Breast epithelium (tissue), 4 donors: ENCODE measurements at places on chromosomes 4 and X. TPM values are rescaled to one million over a fixed set of nuclear protein-coding genes. Genes with fewer than 3 reads are reported as not detected.

DNA sequence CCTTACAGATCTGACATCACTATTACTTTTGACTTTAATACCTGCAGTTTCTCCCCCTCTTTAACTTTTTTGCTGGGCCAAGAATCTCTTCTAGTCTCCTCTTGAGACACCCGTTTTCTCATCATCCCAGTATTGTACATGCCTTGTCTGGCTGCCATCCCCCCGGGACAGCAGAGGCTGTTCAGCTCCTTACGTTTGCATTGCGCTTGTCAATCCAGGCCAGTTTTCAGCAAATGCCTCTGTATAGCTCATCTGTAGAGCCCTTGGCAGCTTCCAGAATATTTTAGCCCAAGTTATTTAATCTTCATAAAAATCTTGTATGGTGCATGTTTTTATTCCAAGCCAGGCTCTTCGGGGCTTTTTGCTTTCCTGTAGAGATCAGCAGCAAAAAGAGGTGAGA, 22.3 kb upstream of the HOPX start:
- no peaks in the 10 kb centered on the region for H3K4me1 ChIP-seq
- no peaks in the 10 kb centered on the region for H3K27me3 ChIP-seq
- no peak for DNase-seq
- H3K4me3 ChIP-seq = no peak overlapping the region
- no peak overlapping the region for H3K27ac ChIP-seq
- H3K36me3 ChIP-seq = no peaks in the 10 kb centered on the region

GRCh38 chr4:174190832-174191500, 92.5 kb downstream of the FBXO8 start:
- peaks cover 3% of the 10 kb centered on the region for H3K27me3 ChIP-seq
- H3K36me3 ChIP-seq = no peaks in the 10 kb centered on the region
- H3K4me3 ChIP-seq = no peak overlapping the region
- no peaks in the 10 kb centered on the region for H3K4me1 ChIP-seq

- no peaks in the 10 kb centered on the region for H3K36me3 ChIP-seq
- no peaks in the 10 kb centered on the region for H3K4me1 ChIP-seq
- no peak overlapping the region for H3K4me3 ChIP-seq
- no peaks in the 10 kb centered on the region for H3K27me3 ChIP-seq
- no peak overlapping the region for H3K27ac ChIP-seq
Observed at GRCh38 chr4:96390404-96390803, 550.5 kb downstream of the PDHA2 start.

DNA sequence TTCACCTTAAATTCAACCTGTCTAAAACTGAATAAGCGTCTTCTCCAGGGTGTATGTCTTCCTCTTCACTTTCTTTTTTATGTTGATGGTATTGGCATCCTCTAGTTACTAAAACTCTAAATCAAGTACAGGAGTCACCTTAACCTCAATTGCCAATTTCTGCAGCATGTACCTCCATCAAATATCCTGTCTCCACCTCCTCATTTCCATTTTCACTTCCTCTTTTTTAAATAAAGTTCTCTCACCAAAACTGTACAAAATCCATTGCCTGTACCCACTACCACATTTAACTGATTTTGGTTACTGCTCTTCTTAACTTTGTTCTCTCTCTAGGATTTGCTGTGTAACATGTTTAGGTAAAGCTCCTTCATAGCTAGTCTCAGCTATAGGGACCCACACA, 9.2 kb upstream of the NPFFR2 start:
- no peaks in the 10 kb centered on the region for H3K27me3 ChIP-seq
- DNase-seq = no peak
- H3K4me3 ChIP-seq = no peak overlapping the region
- no peaks in the 10 kb centered on the region for H3K4me1 ChIP-seq

DNA sequence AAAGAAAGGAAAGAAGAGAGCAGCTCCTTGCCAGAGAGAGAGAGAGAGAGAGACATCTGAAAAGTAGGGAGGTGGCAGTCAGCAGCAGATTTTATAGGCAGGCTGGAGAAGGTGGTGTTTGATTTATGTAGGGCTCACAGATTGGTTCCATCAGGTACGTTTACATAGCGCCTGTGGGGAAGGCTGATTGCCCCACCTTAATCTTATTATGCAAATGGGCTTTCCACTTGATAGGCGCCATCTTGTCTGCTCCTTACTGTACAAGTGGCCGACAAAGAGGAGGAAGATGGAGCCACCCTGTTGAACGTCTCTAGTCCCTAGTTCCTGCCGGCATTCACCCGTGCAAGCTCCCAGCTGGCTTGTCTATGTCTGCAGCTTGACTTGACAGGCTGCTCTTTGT, 49.1 kb upstream of the DHRSX start:
- DNase-seq = no peak
- H3K4me3 ChIP-seq = no peak overlapping the region
- no peaks in the 10 kb centered on the region for H3K4me1 ChIP-seq

DNA sequence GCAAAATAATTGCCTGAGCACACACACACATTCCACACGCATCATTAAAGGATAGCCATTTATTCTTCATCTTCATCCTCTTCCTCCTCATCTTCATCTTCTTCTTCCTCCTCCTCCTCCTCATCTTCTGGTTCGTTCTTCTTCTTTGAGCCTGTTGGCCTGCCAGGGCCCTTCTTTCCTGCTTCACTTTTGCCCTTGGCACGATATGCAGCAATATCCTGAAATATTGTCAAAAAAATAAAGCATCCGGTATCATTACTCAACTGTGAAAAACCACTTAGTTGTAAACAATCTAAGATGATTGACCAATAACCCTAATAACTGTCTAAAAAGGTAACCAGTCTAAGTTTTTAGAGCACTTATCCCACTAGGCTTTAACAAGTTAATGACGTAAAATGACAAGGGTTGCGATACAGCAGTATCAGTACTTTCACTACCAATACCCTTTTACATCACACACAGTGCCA, 2.1 kb downstream of the HMGB2 start:
- H3K36me3 ChIP-seq = no peaks in the 10 kb centered on the region
- no peaks in the 10 kb centered on the region for H3K4me1 ChIP-seq
- no peak overlapping the region for H3K4me3 ChIP-seq

DNA sequence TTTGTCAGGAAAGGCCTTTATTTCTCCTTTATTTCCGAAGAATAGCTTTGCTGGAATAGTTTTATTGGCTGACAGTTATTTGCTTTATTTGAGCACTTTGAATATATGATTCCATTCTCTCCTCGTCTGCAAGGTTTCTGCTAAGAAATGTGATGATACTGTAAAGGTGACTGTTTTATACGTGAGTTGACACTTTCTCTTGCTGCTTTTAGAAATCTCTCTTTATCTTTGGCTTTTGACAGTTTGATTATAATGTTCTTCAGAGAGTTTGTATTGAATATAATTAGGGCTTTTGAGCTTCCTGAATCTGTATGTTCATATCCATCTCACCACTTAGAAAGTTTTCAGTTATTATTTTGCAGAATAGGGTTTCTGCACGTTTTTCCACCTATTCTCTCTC, 1003.7 kb upstream of the SLIT2 start:
- H3K27me3 ChIP-seq = no peaks in the 10 kb centered on the region
- no peak overlapping the region for H3K27ac ChIP-seq
- H3K36me3 ChIP-seq = no peaks in the 10 kb centered on the region
- no peak for DNase-seq

DNA sequence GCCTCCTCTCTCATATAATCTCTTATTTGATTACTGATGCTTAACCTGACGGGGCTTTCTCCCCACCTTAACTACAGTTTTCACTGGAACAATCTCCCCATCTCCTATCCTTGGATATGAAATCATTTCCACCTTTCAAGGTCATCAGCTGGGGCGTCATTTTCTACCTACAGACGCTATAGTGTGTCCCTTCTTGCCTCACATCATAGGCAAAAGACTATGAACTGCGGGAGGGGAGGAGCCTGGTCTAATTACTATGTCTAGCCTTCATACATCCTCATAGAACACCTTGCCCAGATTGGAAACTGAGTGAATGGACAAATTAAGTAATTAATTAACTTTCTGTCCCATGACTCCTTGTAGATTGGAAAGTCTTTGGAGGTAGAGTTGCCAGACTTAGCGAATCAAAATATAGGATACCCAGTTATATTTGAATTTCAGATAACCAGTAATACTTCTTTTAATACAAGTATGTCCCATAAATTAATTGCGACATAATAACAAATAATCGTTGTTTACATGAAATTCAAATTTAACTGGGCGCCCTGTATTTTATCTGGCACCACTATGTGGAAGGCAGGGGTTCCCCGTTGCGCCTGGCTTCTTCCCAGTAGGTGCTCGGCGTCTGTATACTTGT, 752 bp upstream of the ATP6AP2 start:
- no peak for DNase-seq
- H3K4me3 ChIP-seq = peak overlapping the region; percentile 87
- H3K27me3 ChIP-seq = no peaks in the 10 kb centered on the region
- peak overlapping the region; percentile 97 for H3K27ac ChIP-seq
- no peaks in the 10 kb centered on the region for H3K36me3 ChIP-seq
- no peaks in the 10 kb centered on the region for H3K4me1 ChIP-seq

DNA sequence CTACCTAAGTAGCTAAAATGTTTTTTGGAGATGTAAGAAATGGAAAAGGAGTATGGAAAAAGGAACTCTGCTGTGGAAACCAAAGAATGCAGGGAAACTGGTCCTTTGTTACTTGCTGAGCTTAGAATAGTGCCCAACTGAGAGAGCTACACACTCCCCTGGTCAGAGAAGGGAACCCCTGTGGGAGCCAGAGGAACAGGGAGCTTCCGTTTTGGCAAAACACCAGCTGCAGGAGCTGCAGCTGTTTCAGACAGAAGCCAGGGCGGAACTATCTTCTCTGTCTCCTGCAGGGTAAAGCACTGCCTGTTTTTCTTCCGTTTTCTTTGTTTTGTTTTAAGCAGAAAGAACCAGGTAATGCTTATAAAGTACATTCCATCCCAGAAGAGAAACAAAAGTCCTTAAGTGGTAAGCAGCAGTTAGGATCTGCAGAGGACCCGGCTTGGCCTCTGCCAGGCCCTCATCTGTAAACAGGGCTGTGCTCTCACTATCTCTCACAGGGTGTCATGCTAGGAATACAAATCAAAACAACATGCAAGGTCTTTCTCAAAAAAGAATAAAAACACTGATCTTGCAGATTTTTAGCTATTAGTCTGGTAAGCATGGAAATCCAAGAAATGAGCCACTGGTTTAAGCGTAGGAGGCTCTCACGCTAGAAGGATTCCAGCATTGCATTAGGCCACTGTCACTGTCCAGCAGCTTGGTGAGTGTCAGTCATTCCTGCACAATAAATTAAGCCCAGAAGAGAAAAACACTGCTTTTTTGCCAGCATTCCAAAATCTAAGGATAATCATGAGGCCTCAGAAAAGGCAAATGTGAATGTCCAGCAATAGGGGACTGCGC, 76.1 kb downstream of the CHST7 start:
- no peaks in the 10 kb centered on the region for H3K4me1 ChIP-seq
- H3K27me3 ChIP-seq = peaks cover 43% of the 10 kb centered on the region
- peak overlapping the region; percentile 32 for H3K27ac ChIP-seq
- no peak overlapping the region for H3K4me3 ChIP-seq

- no peaks in the 10 kb centered on the region for H3K27me3 ChIP-seq
- peak within 1 kb of the TSS; percentile 54 for H3K4me3 ChIP-seq
- H3K27ac ChIP-seq = peak within 1 kb of the TSS; percentile 9
- no peaks in the 10 kb centered on the region for H3K36me3 ChIP-seq
- no peak for DNase-seq
Observed at GRCh38 chr4:157075811-157076577, at the start of gene GLRB. Gene GLRB (plus strand): TSS chr4:157076150. CDS start chr4:157078025, 1,875 bp downstream.

GRCh38 chr4:188781655-188782054, 642.4 kb downstream of the TRIML1 start:
- no peaks in the 10 kb centered on the region for H3K4me1 ChIP-seq
- H3K36me3 ChIP-seq = no peaks in the 10 kb centered on the region
- H3K4me3 ChIP-seq = no peak overlapping the region

DNA sequence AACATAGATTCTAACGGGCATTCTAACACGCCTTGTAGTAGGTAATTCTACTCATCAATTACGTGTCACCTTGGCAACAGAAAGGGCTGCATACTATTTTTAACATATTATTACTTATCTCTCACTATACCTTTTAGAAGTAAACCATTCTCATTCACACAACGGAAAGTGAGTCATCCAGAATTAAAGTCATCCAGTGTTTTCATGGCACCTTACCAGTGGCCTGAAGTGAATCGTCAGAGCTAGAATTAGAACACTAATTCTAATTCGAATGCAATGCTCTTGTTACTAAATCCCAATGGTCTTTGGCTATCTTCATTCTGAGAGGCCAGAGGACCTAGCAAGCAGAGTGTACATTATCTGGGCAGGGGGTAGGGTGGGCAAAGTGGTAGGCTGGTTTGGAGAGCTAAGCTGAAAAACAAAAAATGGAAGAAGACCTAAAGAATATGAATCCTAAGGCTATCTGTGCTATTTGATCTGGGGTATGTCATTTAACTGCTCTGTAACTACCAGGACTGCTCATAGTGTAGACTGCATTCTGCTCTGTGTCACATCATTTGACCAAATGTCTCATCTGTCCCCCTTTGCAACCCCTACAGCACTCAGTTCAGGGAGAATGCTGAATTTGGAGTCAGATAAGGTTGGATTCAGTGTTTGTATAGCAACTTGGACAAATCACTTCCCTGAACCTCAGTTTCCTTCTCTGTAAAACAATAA, 96.5 kb downstream of the HDAC8 start:
- no peaks in the 10 kb centered on the region for H3K4me1 ChIP-seq
- no peaks in the 10 kb centered on the region for H3K36me3 ChIP-seq
- no peak for DNase-seq
- no peak overlapping the region for H3K27ac ChIP-seq
- no peak overlapping the region for H3K4me3 ChIP-seq

DNA sequence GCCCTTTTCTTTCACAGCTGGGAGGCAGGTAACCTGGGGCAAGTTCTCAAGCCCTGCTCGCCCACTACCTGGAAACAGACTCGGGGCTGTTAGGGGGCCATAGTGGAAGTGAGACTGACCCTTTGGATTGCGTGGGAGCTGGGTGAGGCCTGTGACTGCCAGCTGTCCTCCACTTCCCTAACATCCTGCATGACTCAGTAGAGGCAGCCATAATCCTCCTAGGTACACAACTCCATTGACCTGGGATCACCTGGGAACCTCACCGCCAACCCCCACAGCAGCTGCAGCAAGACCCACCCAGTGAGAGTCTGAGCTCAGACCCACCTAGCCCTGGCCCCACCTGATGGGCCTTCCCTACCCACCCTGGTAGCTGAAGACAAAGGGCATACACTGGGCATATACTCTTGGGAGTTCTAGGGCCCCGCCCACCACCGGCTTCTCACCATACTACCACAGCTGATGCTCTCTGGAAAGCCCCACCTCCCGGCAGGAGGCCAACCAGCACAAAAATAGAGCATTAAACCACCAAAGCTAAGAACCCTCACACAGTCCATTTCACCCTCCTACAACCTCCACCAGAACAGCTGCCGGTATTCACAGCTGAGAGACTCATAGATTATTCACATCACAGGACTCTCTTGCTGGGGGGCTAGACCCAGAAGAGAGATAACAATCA, 61.1 kb upstream of the DCTD start:
- no peaks in the 10 kb centered on the region for H3K4me1 ChIP-seq
- H3K27me3 ChIP-seq = no peaks in the 10 kb centered on the region
- no peak overlapping the region for H3K4me3 ChIP-seq
- no peak for DNase-seq
- H3K27ac ChIP-seq = no peak overlapping the region

SERPINA7 gene
- not detected for total RNA-seq
